ENCODE measurements at places on chromosomes 5 and 9.

- no peak for DNase-seq
Measured at GRCh38 chr5:149041242-149041641, 21.6 kb downstream of the SH3TC2 start.

- DNase-seq = no peak
Measured at GRCh38 chr9:78278801-78279200, 18.1 kb upstream of the PSAT1 start.

GRCh38 chr5:112968411-112969106 lies 8.0 kb upstream of the DCP2 start:
- DNase-seq = no peak

DNA sequence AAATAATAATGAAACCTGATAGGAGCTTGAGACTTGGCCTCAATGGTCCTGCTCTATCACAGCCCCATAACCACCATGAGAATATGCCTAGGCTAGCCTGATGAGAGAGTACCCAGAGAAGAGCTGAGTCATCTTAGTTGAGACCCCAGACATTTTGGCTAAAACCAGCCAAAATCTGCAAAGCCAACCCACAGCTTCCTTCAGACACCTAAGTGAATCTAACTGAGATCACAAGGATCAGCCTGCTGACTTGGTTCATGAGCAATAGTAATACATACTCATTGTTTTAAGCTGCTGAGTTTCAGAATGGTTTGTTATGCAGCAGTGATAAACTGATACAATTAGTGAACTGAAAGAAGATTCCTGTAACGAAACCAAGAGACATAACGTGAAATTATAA lies 473.7 kb upstream of the PTGER4 start:
- no peak for DNase-seq

GRCh38 chr9:128636556-128637530 lies 19.8 kb downstream of the DYNC2I2 start:
- DNase-seq = no peak

GRCh38 chr5:142206801-142207200 lies 98.2 kb downstream of the NDFIP1 start:
- no peak for DNase-seq

DNA sequence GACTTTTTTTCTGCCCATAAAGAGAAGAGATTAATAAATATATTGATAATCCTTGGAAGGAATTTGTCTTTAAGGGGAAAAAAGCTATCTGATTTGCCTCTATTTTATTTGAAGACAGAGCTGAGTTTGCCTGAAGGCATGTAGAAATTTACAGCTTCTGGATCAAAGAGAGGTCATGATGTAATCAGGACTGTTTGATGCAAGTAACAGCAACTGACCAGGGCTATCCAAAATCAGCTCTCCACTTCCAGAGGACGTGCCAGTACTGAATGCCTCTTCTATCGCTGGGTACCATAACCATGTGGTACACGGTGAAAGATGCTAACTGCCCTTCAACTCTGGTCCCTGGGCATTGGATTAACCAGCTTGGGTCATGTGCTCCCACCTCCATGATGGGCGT lies 90.6 kb downstream of the ZFAND5 start:
- DNase-seq = no peak

- DNase-seq = no peak
Measured at GRCh38 chr5:177972613-177973012, 23.4 kb downstream of the PROP1 start.

DNA sequence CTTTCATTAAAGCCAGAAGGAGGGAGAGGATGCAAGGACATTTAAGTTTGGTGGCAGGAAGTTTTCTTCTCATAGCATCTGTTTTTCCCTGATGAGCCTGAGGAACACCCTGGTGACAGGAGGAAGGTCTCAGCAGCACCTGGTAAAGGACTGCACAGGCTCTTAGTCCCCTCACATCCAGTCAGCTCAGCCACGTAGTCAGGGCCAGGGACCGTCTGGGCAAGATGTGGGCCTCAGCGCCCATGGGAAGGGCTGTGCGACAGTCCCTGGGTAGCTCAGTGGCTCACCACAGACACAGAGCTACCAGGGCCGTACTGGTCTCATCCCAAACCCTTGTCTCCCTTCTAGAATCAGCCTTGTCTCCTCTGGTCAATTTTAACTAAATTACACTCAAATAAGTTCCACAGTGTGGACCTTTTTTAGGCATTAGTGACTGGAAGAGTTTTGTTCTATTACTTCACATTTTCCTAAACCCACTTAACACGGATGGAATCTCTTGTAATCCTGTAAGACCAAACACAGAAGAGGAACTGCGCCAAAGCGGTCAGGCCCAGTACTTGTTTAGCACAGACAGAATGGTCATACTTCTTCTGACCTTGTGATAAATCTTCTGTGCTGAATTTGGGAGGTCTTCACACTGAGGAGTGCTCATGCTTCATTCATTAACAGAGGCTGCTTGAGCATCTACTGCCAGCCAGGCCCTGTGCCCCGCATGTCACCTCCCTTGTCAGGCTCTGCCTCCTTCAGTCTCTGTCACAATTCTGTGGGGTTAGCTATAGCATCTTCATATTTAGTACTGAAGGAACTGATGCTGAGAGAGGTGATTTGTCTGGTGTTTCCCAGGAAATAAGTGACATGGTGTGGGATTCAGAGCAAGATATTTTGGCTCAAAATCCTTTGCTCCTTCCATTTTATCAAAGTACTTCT lies 91.4 kb downstream of the ANGPTL2 start:
- DNase-seq = no peak

- DNase-seq = no peak
Measured at GRCh38 chr5:15601274-15601673, 101.3 kb downstream of the FBXL7 start.

- no peak for DNase-seq
Measured at GRCh38 chr5:96869372-96869641, 7.0 kb upstream of the ERAP2 start.

DNA sequence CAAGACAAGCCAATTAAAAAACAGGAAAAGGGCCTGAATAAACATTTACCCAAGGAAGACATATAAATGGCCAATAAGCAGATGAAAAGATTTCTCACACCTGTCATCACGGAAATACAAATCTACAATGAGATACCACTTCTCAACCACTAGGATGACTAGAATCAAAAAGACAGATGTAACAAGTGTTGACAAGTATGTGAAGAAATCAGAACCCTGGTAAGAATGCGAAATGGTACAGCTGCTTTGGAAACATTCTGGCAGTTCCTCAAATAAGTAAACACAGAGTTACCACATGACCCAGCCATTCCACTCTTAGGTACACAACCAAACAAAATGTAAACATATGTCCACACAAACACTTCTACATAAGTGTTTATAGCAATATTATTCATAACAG lies 32.5 kb downstream of the LEAP2 start:
- DNase-seq = peak; percentile 73

- DNase-seq = no peak
Measured at GRCh38 chr9:33489066-33489465, 15.3 kb upstream of the NOL6 start.

DNA sequence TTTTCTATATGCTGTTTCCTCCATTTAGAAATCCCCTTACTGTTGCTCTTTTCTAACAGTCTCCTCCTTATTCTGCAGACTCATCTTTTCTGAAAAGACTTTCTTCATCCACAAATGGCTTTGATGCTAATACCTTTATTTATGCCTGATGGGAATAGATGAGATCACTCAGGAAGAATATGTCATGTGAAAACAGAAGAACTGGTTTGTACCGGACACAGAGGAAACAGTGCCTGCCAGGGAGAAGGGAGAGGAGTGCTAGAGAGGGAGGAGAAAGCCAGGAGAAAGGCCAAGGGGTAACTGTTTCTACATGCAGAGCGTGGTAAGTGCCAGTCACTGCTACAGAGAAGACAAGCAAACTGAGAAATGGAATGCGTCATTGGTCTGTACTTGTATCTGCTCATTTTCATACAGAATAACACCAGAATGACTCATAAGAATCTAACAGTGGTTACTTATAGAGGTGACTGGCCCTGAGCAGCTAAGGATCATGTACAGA lies 45.9 kb upstream of the PJA2 start:
- DNase-seq = no peak

- DNase-seq = no peak
Measured at GRCh38 chr9:91221332-91221731, 140.4 kb downstream of the AUH start.

DNA sequence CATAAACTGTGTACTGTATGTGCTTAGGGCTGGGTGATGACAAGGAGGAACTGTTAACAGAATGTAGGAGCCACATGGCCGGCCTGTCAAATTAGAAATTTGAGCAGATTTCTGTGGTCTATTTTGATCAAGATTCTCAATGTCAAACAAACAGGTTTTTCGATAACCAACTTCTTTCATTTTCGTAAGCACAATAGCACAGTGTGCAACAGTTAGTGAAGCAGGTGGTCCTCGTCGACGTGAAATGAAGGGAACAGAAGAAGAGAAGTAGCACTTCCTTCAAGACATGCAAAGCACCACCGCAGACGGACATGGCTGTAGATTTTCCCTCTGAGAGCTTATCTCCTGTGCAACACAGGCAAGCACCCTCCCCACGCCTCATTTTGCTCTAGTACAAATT lies 252.1 kb downstream of the CRB2 start:
- DNase-seq = no peak

- no peak for DNase-seq
Measured at GRCh38 chr5:6321078-6321477, 57.3 kb downstream of the MED10 start.

DNA sequence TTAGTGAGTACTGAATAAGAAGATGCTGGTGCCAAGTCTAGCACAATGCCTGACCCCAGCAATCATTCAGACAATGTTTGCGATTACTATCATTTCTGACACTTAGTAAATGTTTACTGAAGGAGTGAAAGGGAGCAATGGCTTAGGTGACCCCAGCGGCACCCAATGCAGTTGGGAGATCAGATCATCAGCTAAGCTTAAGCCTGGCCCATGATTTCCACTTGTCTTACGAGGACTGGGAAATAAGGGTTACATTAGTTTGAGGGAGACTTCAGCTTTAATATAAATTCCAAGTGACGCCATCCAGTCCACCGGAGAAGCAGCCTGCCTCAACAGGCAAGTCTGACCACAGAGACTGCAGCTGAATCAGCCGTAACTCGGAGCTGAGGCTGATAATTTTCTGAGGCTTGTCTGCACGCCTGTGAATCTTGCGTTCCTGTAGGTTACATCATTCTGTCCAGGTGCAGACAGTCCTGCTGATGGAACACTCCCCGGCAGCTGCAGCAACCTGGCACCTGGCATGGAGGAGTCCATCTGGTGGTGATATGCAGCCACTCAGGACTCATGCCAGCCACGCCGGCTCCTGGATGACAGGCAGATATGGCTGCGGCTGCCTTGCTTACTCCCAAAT lies 34.9 kb upstream of the FGF1 start:
- DNase-seq = no peak

DNA sequence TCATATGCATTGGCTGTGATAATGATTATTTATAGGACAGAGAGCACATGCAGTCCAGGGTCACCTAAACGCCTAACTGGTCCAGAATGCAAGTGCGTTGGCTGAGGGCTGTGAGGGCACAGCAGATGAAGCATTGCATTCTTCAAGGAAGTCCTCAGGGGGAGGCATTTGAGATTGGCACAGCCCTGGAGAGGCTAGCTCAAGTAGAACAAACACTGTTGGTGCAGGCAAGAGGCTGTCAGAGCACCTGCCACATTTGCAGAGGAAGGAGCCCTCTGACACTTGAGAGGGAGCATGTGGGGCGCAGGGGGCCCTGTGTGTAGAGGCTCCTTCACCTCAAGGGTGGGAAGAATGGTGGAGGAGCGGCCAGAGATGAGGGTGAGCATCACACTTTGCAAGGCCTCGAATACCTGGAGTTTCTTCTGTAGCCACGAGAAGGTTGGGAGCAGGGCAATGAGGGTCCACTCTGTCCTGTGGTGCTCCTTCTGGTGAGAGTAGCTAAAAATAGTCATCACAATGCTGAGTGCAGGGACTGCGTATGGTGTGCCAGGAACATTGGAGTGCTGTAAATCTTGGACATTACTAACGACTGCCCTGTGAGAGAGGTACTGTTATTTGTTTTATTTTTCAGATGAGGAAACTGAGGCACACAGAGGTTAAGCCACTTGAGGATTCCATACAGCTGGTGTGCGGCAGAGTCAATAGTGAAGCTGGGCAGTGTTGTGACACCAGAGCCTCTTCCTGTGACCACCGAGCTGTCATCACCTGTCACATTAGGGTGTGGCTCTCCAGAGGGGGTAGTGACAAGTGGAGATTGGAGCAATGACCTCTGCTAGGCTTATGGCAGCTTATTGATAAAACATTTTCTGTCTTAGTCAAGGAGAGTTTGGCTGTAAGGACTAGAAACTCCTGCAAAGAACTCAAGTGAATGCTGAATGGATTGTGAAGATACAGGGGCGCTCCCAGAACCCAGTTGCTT lies 100.2 kb downstream of the PIP5K1B start:
- no peak for DNase-seq

DNA sequence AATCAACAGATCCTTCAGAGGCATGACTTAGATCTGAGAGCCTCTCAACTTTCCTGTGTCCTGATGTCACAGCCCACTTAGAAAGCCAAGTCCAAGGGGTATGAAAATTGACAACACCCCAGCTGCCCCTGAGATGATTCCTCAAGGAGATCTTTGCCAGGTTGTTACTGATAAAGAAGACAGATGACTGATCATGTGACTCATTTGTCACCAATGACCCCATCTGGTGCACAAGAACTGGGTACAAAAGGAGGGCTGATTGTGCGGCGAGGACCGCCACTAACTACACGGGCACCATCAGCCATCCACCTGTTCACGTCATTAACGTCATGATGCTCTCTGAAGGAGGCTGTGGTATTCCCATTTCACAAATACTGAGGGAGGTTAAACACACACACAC lies 583.2 kb upstream of the KLF4 start:
- no peak for DNase-seq

DNA sequence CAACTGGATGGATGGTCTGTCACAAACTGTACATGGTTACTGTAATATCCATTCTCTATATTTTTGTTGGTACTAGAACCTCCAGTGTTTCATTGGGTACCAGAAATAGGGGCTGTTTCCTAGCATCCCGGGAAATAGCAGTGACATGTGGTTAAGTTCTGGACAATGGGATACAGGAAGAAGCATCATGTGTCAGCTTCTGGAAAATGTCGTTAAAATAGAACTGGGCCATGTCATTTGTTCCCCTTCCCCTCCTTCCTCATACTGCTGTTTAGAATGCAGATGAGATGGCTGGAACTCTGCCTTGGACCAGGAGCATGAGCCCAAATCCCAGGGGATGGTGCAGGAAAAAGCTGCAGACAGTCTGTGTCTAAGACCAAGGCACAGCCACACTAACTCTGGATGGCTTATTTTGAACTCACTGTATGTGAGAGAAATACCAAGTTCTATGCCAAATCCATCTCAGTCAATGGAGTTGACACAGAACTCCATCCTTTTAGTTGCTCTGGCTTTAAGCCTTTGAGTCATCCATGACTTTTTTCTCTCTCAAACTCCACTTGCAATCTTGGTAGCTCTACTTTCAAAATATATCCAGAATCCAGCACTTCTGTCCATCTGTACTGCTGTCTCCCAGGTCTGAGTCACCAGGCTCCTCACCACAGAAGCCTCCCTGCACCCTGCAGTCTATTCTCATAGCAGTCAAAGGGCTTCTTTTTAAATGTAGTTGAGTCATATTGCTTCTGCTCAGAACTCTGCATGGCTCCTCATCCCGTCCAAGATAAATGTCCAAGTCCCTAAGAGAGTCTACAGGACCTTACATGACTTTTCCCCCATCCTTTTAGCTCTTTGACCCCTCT lies 184.2 kb downstream of the NSG2 start:
- DNase-seq = no peak

- no peak for DNase-seq
Measured at GRCh38 chr9:11742471-11742870, 950.7 kb upstream of the TYRP1 start.

Measured in inflammatory macrophage (primary cell).